ENCODE measurements at places on chromosomes 1 and 21.

GRCh38 chr1:116564426-116564825 is 6.4 kb downstream of the CD58 start:
- DNase-seq, result no peak

GRCh38 chr21:17397703-17398102 is 115.1 kb upstream of the CXADR start:
- DNase-seq, result no peak

GRCh38 chr21:16583556-16583955 is 853.8 kb downstream of the USP25 start:
- no peak for DNase-seq

- no peak for DNase-seq
Measured at GRCh38 chr1:118958140-118958539, 30.0 kb downstream of the TBX15 start.

DNA sequence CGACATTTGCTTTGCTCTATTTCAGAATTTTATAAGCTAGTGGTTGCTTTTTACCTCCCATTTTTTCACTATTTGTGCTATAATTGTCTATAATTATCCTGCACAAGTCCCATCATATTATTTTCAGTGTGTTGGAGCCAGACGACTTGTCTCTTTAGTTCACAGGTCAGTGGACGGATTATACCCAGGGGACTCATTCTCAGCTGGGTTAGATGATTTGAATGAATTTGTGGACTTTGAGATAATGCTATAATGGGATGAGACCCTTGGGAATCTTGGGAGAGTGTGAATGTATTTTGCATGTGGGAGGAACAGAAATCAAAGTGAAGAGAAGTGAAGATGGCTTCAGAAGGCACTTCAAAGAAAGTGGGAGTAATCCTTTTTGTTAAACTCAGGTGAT is 31.5 kb upstream of the KCNK1 start:
- no peak for DNase-seq

DNA sequence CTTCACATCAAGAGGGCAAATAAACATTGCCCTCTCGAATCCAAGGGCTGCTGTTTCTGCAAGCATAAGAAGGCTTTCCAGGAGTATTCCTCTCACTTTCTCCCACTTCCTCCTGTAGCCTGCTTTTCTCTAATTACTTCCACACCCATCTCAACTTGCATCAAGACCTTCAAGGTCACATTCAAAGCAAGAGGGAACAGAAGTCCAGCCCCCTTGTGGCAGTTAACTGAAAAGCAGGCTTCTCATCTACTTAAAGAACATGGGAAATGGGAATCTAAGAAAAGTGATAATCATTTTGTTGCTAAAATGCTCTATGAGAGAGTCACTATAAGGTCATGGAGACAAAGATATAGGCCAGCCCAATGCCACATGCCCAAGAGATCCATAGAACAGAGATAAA is 874.4 kb downstream of the KCNT2 start:
- DNase-seq, result no peak

GRCh38 chr1:83860490-83861221 is 138.3 kb downstream of the TTLL7 start:
- DNase-seq, result no peak

DNA sequence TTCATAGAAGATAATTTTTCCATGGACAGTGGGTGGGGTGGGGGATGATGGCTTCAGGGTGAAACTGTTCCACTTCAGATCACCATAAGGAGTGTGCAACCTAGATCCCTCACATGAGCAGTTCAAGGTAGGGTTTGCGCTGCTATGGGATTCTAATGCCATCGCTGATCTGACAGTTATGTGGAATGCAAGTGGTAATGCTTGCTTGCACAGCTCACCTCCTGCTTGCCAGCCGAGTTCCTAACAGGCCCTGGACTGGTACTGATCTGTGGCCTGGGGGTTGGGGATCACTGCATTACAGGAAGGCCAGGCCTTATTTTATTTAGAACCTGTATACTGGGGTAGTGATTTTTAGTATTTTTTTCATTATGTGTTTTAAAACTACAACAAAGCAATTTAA is 22.0 kb downstream of the MAN1A2 start:
- DNase-seq, result no peak

DNA sequence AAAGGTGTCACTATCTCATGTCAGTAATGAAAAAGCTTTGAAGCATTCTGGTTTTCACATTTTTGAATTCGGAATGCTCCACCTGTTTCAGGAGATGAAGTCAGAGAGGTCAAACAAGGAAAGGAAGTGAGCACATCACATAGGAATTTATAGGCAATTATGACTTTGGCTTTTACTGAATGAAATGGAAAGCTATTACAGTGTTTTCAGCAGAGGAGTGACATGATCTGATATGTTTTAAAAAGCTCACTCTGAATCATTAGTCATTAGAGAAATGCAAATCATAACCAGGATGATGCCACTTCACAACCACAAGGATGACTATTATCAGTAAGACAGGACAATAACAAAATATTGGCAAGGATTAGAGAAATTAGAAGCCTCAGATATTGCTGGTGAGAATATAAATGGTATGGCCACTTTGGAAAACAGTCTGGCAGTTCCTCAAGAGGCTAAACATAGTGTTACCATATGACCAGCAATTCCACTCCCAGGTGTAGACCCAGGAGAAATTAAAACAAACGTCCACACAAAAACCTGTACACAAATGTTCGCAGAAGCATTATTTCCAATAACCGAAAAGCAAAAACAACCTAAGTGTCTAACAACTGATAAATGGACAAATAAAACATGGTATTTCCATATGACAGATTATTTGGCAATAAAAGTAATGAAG is 7.5 kb downstream of the TAF1A start:
- no peak for DNase-seq

- DNase-seq, result no peak
Measured at GRCh38 chr1:45230537-45230936, 24.1 kb upstream of the ZSWIM5 start.

- DNase-seq, result no peak
Measured at GRCh38 chr1:225191199-225191753, 236.6 kb downstream of the LBR start.

DNA sequence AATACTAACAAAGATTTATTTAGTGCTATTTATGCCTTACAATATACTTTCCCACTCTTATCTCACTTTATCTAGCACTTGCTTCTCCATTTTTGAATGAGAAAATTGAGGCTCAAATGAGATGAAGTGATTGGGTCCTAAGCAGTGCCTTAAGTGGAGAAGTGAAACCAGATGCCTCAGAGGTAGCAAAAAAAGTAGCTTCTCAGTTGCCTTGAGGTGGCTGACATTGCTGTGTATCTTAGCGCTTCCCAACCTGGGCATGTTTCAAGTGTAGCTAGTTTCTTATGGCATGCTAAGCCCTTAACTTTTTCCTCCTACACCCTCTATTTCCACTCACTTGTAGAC is 390.4 kb downstream of the OMA1 start:
- no peak for DNase-seq

DNA sequence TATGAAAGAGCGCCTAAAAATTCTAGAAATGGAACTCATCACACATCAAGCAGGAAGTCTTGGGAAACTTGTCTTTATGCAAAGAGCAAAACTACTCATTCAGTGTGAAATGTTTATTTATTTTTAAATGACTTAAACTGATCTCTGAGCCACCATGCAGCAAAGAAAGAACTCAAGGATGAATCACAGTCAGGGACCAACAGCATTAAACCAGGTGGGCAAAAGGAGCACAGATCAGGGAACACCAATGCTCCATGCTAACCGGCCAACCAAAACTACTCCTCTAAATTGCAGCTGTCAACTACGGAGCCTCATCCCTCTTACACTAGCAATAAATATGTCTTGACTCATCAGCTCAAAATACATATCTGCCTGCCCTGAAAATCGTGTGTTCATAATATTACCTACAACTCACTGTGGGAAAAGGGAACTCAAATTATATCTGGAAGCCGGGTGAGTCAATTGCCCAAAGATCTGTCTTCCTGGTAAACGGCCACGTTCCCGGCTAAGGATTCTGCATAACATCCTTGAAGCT is 129.2 kb downstream of the PTPN14 start:
- DNase-seq, result no peak

DNA sequence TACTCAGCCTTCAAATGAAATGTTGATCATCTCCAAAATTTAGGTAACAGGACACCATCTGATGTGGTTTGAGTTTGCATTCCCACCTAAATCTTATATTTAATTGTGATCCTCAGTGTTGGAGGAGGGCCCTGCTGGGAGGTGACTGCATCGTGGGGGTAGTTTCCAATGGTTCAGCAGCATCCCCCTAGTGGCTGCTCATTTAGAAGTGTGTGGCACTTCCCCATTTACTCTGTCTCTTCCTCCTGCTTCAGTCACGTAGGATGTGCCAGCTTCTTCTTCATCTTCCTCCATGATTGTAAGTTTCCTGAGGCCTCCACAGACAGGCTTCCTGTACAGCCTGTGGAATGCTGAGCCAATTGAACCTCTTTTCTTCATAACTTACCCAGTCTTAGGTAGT is 731.2 kb downstream of the USP25 start:
- no peak for DNase-seq

DNA sequence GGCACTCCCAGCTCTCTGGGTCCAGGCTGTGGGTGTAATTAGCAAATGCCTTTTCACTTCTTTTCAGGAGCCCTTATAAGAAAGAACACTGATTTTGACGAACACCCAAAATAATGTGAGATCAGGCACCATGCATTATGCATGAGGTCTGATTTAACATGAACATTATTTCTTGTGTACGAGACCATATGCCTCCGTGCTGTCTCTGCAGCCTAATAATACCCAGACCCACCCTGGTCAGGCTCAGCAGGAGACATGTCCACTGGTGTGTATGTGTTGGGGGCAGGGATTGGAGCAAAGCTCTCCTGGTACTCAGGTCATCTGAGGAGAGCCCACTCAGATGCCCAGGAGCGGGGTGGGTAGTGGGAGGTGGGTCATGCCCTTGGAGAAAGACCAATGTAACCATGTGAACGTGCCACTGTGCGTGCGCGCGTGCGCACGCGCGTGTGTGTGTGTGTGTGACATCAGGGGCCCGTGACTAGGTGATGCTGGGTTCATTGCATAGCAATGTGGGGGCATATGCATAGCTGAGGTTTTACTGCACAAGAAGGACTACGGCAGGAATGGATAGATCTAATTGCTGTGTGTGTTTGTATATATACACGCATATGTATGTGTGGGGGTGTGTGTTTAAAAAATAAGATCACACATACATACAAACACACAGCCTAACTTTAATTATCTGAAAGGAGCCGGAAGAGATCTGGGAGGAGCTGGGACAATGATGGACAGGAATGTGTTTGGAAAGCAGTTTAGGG is 7.1 kb downstream of the POU3F1 start:
- no peak for DNase-seq

GRCh38 chr1:114286960-114287359 is 133.3 kb upstream of the SYT6 start:
- no peak for DNase-seq

GRCh38 chr1:167860231-167860923 is 53.6 kb downstream of the ADCY10 start:
- no peak for DNase-seq

DNA sequence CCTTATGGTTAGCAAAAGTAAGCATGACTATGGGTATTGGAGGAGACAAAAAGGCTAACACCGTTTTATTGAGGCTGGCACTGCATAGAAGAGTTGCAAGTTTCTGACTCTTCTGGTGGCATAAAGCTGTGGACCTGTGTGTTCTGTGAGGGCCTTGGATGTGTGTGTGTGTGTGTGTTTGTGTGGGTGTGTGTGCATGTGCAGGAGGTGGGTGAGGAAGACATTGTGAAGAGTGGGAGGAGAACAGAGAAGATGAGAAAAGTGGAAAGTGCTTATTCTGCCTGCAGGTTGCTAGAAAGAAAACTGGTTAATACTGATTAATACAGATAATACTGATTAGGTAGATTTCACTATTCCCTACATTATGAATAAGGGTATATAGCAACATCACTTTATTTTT is 12.6 kb downstream of the SLC22A15 start:
- no peak for DNase-seq

- DNase-seq, result no peak
Measured at GRCh38 chr1:24694380-24694843, 50.8 kb upstream of the CLIC4 start.

DNA sequence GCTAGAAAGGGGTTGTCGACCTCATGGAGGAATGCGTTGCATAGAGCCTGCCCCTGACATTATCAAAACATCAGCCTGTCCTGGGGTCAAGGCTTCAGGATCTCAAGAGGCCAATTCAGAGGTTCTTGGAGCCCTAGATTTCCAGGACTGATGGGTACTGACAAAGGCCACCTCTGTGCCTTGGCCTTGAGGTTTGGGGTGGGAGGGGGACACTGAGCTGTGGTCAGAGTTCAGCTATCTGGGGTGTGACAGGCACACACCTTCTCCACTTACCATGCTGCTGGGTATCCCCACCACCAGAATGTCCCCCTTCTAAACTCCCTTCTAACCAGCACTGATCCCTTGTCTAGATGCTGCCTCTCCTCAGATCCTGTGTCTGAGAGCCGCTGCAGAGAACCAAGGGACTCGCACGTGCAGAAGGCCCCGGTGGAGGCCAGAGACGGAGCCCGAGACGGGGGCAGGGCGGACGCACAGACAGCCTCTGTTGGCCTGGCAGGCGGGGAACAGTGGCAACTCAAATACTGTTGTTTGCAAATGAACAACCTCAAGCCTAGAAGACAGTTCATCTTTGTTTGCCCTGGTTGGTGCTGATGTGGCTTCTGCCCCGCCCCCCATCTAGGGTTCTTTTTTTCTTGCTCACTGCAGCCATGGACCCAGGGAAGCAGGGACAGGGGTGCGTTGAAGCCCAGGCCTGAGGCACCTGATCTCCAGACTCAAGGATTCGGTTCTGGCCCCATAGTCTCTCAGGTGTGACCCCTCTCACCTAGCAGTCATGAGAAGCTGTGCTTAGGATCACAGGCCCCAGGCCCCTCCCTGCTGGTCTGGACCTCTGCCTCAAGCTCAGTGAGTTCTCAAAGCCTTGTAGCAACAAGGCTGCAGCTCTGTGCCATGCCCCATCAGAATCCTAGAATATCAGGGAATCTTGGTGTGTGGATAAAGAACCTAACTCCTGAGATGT is 28.1 kb upstream of the CSF1 start:
- DNase-seq, result no peak

- DNase-seq, result no peak
Measured at GRCh38 chr1:9069326-9070100, at the start of gene SLC2A5. Gene SLC2A5, minus strand, starts transcription at chr1:9069635. Its CDS starts 99 bp downstream, at chr1:9069536.

DNA sequence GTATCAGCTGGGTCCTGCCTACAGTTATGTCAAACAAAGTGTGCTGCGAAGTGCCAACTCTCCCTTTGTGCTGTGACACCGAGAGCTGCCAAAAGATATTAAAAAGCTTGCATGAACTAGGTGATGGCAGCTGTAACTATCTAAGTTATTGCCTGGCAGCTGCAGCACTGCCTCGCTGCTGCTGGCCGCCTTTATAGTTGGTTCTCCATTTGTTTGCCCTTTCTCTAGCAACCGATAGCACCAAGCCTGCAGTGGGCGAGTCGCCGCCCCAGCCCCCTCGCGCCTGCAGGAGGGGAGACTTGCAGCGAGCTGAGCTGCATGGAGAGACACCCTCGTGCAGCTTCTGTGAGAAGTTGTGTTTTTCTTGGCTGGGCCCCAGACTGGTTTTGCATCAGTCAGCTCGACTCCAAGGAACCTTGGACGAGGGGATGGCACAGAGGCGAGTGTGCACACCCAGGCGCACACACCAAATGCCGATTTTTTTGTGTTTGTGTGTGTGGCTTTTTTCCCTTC is 330.6 kb downstream of the RPS6KC1 start:
- no peak for DNase-seq

- no peak for DNase-seq
Measured at GRCh38 chr21:16492892-16493291, 763.1 kb downstream of the USP25 start.

Data from hematopoietic multipotent progenitor cell treated with erythropoietin and hydrocortisone succinate and interleukin-3 and kit ligand, for 17 days (in vitro differentiated cells).